ENCODE measurements at places on chromosomes 16 and 17.

DNA sequence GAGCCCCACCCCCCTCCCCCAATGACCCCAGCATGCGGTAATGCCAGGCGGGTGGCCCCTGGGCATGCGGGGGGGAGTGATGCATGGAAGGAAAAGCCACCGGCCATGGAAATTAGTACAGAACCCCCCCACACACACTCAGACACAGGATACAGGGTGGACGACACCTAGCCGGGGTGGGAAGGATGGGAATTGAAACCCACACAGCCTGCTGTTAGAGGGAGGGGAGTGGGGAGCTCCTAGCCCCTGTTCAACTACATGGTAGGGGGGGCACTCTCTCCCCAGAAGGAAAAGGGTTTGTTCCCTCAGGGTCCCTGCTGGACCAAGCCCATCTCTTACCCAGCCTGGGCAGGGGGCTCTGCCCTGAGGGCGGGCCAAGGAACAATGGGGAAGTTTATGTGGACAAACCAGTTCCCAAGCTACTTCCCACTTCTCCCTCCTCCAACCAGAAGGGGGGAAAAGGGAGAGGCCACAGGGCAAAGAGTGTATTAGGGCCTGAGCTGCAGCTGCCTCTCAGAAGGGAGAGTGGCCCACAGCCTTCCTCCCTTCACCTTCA, 5.2 kb downstream of the TMUB2 start:
- DNase-seq: no peak

DNA sequence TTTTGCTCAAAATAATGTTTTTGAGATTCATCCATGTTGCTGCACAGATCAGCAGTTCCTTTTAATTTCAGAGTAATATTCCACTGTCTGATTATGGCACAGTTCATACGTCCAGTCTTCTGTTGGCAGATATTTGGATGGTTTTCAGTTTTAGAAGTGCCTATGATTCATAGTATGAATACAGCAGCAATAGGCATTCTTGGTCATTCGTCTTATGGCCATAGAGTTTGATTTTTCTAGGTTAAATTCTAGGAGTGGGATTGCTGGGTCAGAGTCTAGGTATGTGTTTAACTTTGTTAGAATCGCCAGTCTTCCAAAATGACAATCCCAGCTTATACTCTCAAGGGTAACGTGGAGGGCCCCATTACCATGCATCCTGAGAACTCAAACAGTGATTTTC, 11.5 kb upstream of the IL34 start:
- DNase-seq: no peak

GRCh38 chr16:63453261-63453660, 1417.0 kb upstream of the CDH8 start:
- no peak for DNase-seq

- no peak for DNase-seq
Measured at GRCh38 chr17:45954914-45955313, 44.1 kb upstream of the STH start.

DNA sequence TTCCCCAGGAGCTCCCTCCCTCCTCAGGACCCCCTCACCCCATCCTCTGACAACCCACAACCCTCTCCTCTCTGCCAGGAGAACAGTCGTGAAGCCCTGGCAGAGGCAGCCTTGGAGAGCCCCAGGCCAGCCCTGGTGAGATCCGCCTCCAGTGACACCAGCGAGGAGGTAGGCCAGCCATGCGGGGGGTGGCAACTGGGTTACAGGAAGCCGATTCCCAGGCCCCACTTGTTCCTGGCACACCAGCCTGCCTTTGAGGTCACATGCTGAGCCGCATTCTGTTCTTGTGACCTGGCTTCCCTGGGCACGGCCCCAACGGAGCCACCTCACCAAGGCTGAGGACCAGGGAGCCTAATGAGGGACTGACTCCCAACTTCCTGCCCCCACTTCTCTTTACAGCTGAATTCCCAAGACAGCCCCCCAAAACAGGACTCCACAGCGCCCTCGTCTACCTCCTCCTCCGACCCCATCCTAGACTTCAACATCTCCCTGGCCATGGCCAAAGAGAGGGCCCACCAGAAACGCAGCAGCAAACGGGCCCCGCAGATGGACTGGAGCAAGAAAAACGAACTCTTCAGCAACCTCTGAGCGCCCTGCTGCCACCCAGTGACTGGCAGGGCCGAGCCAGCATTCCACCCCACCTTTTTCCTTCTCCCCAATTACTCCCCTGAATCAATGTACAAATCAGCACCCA, 7.9 kb downstream of the NAT9 start:
- DNase-seq: no peak

- DNase-seq: no peak
Measured at GRCh38 chr17:66900126-66901010, 64.1 kb upstream of the CACNG4 start.

Data from DND-41 (cell line).